ENCODE measurements at places on chromosomes 4 and X.

- DNase-seq: no peak
These were observed 2.4 kb upstream of the MBNL3 start for GRCh38 chrX:132491191-132491590.

DNA sequence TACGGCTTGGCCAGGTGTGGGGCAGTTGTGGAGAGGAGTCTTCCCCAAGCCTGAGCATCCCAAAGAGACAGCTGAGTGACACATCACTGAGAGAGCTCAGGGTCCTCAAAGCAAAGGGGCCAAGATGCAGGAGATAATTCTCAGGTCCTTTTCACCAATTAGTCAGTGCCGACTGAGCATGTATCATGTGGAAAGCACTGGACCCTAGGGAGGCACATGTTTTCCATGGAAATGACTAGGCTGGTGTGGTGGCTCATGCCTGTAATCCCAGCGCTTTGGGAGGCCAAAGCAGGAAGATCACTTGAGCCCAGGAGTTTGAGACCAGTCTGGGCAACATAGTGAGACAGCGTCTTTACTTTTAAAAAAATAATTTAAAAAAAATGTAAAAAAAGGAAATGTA, 67.3 kb upstream of the PRPS1 start:
- DNase-seq: no peak

GRCh38 chr4:47936336-47936735, 22.0 kb upstream of the NFXL1 start:
- no peak for DNase-seq

- DNase-seq: no peak
These were observed 154.9 kb upstream of the NUDT6 start for GRCh38 chr4:123077330-123077729.

Measured in AG20443 (cell line).